ENCODE measurements at places on chromosomes 13 and 19. TPM values are rescaled to one million over a fixed set of nuclear protein-coding genes. Genes with fewer than 3 reads are reported as not detected.

GRCh38 chr19:48999481-49000325 lies 6.0 kb downstream of the RUVBL2 start:
- no peak overlapping the region for H3K4me3 ChIP-seq
- H3K27me3 ChIP-seq: no peaks in the 10 kb centered on the region
- H3K4me1 ChIP-seq: peaks cover 15% of the 10 kb centered on the region
- peaks cover 8% of the 10 kb centered on the region for H3K36me3 ChIP-seq
- no peak for DNase-seq

DNA sequence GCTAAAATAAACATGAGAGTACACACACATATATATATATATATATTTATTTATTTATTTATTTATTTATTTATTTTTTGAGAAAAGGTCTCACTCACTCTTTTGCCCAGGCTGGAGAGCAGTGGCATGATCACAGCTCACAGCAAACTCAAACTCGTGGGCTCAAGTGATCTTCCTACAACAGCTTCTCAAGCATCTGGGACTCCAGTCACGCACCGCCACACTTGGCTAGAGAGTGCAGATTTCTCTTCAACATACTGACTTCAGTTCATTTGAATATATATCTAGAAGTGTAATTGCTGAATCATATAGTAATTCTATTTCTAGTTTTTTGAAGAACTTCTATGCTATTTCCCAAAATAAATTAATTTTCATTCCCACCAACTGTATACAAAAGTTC lies 1711.8 kb downstream of the SLITRK5 start:
- H3K4me1 ChIP-seq: no peaks in the 10 kb centered on the region
- no peak for DNase-seq
- no peaks in the 10 kb centered on the region for H3K36me3 ChIP-seq
- no peak overlapping the region for H3K27ac ChIP-seq
- H3K4me3 ChIP-seq: no peak overlapping the region

COL4A1 gene
- total RNA-seq: 5,210 TPM

ZNF442 gene
- 2.6 TPM for total RNA-seq

Measured in chondrocyte (in vitro differentiated cells).